MCF 10A (cell line): ENCODE measurements at places on chromosomes 4 and X.

- DNase-seq: no peak
These were observed 378.1 kb downstream of the PDGFC start for GRCh38 chr4:156593464-156593863.

DNA sequence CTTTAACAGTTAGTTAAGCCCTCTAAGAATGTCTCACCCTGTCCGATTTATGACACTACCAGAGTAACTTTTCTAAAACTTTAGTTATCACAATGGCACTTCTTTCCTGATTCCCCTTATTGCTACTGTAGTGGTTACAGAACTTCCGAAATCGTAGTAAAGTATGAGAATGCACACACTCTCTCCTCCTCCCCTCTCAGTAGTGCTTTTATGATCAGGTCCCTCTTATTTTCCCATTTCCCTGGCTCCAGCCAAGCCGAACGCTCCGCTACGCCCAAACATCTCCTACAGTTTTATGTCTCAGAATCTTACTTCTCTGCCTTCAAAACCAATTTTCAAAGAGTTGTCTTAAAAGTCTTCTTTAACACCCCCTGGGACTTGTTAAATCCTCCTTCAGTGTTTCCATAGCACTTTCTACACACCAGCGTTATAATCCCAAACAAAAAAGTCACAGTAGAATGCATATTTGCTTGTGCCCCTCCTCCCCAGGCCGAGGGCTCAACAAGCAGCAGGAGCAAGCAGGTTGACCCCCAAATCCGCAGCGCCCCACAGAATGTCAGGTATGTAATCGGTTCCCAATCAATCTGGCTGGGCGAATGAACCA lies 671 bp downstream of the HPF1 start:
- peak; percentile 9 for DNase-seq

GRCh38 chr4:3413675-3414420 lies 27.9 kb upstream of the HGFAC start:
- no peak for DNase-seq

GRCh38 chr4:114659386-114660008 lies 60.9 kb downstream of the UGT8 start:
- peak; percentile 82 for DNase-seq

- DNase-seq: peak; percentile 71
These were observed 19.7 kb upstream of the CRMP1 start for GRCh38 chr4:5912614-5913019.

- DNase-seq: no peak
These were observed 3.8 kb downstream of the CD99 start for GRCh38 chrX:2694914-2695267.

- DNase-seq: peak; percentile 81
These were observed 25.1 kb downstream of the ARL13A start for GRCh38 chrX:100994352-100995281.

DNA sequence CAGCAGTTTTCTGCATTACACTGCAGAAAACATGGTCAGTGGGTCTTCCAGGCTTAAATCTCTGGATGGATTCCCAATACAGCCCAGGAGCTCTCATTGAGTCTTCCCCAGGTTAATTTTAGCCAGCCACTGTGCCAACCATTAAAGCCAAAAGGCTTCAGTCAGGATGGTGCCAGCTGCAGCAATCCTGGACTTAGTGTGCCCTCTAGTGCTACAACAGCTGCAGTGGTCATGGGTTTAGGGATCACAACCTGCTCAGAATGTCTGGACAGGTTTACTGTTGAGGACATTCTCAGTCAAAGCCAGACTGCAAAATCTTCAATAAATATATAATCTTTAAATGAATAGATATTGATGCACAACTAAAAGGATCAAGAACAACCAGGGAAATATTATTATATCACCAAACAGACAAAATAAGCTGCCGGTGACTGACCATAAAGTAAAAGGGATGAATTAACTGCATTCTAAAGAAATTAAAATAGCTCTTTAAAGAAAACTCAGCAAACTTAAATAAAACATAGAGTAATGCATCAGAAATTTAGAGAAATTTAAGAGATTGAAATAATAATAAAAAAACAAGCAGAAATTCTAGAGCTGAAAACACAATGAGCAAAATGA lies 639.9 kb downstream of the SPOCK3 start:
- peak; percentile 73 for DNase-seq
